ENCODE measurements at places on chromosomes 7 and 10.
A peak's percentile ranks its signal among the peaks of the same experiment; 100 is the strongest.

DNA sequence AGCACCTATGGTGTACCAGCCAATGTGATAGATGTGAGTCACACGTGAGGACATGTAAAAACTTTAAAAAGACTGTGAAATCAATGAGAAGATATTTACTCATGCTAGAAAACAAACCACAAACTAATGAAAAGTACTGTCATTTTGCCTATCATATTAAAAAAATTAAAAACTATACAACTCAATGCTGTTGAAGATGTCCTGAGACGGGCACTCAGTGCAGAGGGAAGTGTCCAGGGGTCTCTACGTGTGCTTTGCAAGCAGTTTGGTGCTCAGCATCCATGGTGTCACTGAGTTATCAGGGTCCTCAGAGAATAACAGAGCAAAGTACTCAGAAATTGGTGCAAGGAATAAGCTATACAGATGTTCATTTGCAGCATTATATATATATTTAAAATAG lies 162.3 kb downstream of the HECW1 start:
- no peak for DNase-seq

- DNase-seq = no peak
Measured at GRCh38 chr7:38321515-38321944, 48.1 kb upstream of the TARP start.

DNA sequence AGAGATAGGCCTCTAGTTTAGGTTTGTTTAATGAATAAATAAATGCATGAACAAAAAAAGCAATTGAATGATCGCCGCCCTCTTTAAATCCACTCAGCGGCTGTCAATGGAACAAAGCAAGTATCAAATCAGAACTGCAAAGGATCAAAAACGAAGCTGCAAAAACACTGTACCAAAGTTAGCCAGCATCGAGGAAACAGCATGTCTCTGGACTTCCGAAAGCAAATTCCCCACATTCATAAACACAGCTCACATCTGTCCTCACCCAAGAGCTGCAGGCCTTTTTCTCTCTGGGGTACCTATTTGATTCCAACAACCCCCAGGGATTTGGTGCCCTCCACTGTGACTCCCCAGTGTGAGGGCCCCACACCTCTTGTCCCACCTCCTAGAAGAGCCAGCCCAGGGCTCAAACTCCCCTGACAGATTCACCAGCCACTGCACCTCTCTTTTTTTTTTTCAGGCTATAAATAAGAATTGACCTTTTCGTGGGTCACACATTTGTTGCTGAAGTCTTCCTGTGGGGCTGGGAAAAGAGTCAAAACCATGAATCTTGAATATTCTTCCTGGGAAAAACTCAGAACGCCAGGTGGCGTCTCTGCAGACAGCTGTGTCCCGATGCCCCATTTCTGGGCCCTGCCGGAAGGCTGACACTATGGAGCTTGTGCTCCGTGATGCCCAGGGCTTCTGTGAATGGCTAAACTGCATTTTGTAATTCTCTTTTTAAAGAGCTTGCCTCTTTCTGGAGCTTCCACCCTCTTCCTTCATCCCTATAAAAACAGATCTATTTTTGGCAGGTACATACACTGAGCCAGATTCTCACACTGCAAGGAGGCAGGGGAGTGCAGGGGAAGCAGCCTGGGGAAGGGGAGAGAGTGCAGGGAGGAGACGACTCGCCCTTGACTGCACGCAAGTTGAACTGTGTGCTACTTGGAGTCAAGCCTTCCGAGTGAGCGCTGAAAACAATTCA lies 51.7 kb downstream of the HSPA12A start:
- DNase-seq = no peak

DNA sequence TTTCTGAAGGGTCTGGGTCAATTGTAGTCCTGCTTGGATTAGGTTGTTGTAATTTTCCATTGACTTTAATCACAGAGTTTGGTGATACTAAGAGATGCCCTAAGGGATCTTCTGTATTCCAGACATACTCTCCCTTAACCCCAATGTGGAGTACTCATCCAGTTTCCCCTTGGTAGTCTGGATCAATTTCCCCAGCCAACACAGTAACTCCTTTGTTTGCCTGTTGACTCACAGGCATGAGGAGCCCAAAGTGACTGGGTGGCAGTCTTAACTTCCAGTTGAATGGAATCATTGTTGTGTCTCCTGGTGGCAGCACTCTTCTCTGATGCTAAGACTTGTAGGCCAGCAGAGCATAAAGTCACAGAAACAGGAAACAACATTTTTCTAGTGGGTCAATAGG lies 41.5 kb upstream of the PIK3CG start:
- no peak for DNase-seq

GRCh38 chr7:66313886-66314568 lies 108.9 kb downstream of the TPST1 start:
- DNase-seq = no peak

DNA sequence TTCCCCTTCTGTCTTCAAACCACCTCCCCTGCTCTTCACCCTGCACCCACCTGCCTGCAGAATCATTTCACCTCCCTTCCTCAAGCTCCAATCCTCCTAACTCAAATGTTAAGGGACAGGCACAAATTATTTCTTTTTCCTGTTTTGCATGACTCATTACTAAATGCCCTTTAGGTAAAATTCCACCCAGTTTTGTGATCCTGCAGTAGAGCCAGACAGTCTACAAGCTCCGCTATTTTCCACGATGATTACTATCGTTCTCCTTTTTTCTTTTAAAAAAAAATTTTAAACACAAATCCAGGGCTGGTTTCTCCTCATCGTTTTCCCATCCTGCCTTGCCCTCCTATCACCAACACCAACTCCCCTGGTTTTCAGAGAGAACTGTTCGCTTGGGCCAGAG lies 186.8 kb upstream of the YAE1 start:
- DNase-seq = no peak

DNA sequence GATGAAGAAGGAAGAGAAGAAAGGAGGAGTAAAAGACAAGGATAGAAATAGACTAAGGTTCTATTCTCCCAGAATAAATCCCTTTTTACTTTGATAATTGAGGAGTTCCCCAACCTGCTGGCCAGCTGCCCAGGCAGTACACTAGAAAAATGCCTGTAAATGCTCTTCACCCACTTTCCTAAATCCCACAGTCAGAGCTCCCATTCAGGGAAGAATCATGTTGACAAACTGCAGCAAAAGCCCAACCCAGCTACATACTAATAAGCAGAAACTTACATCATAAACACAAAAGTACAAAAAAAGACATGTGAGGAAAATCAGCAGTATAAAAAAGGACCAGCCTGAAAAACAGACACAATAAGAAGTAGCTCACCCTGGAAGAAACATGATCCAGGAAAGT lies 15.8 kb upstream of the KDM7A start:
- DNase-seq = no peak

- peak; percentile 13 for DNase-seq
Measured at GRCh38 chr7:83541187-83541960, 107.6 kb downstream of the SEMA3E start.

GRCh38 chr10:122162671-122163173 lies 108.4 kb upstream of the BTBD16 start:
- no peak for DNase-seq

- DNase-seq = peak; percentile 28
Measured at GRCh38 chr7:122304996-122305421, 459 bp upstream of the FEZF1 start.

DNA sequence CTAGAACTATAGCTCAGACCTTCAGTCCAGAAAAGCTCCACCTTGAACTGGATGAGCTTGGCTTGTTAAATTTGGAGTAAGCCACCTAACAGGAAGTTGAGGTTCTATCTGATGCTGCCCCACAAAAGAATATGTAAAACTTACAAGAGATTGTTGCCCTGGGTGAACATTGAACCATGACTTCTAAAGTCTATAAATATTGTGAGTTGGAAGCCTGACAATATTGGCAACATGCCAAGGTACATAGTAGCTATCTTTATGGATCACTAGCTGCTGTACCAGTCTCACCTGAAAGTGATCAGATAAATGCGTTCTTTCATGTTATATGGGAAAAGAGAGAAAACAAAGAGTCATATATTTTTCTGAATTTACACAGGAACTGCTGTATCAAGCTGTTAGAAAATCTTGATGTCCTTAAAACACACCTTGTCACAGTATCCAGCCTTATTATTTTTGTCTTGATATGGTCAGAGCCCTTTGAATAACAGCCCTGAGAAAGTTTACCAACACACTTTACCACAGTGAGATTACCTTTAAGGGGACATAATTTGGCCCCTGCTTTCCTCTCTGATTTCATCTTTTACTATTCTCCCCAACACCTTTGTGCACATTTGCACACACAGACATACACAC lies 92.0 kb downstream of the LSMEM1 start:
- peak; percentile 56 for DNase-seq

DNA sequence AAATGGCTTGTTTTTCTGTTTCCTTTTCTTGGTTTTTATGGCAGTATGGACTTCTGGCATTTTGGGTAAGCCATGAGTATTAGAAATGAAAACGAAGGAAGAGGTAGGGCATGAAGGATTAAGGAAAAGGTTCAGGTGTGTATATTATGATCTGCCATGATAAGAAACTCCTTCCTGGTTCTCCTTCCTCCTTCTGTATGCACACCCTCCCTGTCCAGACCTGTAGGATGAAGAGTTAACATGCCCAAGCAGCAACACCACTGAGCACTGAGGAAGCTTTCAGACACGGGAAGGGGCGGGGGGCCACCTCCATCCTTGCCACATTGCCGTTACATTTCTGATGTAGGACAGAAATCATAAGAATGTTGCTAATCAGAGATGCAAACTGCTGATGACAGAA lies 361.0 kb upstream of the ZMIZ1 start:
- no peak for DNase-seq

- no peak for DNase-seq
Measured at GRCh38 chr7:158747408-158747807, 42.8 kb upstream of the NCAPG2 start.

DNA sequence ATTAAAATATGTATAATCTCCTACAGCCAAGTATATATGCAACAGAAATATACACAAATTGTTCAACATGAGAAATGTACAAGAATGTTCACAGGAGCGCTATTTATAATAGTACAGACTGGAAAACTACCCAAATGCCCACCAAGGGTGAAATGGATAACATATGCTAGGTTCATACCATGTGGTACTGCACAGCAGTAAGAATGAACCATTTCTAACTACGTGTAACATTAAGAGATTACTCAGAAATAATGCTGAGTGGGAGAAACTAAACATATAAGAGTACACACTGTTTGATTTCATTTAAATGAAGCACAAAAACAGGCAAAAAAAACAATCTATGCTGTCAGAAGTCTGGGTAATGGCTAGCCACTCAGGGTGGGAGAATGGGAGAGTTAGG lies 45.8 kb downstream of the RNLS start:
- no peak for DNase-seq

DNA sequence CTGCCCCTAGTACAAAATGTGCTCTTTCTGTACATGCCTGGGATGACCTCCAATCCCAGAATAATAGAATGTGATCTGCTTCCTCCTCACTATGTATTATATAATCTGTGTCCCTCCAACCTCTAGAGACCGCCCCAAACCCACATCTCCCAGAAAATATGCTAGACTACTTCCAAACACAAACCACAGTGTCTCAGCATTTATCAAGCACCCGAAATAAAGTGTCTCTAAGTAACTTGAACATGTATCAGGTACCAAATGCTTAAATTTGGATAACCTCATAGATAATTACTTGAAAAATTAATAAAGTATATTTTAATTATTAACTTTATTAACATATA lies 16.1 kb downstream of the LYZL1 start:
- DNase-seq = no peak

DNA sequence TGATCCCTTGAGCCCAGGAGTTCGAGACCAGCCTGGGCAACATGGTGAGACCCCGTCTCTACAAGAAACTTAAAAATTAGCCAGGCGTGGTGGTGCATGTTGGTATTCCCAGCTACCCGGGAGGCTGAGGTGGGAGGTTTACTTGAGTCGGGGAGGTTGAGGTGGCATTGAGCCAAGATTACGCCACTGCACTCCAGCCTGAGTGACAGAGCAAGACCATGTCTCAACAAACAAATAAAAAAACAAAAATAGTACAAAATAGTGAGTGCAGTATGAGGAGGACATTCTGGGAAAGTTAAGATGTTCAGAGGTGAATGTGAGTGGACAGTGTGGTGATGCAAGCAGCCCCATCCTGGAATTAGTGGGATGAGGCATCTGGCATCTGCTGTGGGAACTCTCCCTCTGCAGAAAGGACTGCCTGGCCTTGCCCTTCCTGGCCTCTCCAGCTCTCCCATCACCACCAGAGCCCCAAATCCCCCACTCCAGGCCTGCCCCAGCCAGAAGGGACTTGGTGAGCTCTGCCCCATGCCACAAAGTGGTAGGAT lies 96.6 kb upstream of the PARD3 start:
- DNase-seq = no peak

GRCh38 chr10:75432176-75432575 lies 752 bp downstream of the LRMDA start:
- no peak for DNase-seq

GRCh38 chr7:128842674-128843641 lies 12.8 kb downstream of the FLNC start:
- DNase-seq = no peak

- no peak for DNase-seq
Measured at GRCh38 chr7:135877805-135878204, 99.4 kb downstream of the MTPN start.

DNA sequence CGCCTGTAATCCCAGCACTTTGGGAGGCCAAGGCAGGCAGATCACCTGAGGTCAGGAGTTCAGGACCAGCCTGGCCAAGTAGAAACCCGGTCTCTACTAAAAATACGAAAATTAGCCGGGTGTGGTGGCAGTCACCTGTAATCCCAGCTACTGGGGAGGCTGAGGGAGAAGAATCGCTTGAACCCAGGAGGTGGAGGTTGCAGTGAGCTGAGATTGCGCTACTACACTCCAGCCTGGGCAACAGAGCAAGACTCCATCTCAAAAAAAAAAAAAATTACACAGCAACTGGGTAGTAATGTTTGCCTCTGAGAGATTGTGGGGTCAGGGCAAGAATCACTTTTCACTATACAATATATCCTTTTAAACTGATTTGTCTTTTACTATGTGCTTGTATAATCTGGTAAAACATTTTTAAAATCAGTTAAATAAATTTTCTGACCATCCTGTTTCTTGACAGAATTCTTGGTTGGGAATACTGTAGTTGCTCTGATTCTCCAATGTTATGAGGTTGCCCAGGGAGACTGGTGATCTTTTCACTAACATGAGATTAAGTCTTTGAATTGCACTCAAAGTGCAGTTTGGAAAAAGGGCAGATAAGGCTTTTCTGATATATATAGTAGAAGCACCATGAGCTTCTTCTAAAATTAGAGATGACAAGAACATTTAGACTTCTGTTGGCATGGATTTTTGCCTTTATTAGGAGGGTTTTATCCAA lies 1.5 kb downstream of the ENTPD7 start:
- no peak for DNase-seq

GRCh38 chr10:72176701-72177100 lies 39.1 kb upstream of the ANAPC16 start:
- DNase-seq = no peak
